ENCODE measurements at places on chromosomes 16 and 17.
A peak's percentile ranks its signal among the peaks of the same experiment; 100 is the strongest.

DNA sequence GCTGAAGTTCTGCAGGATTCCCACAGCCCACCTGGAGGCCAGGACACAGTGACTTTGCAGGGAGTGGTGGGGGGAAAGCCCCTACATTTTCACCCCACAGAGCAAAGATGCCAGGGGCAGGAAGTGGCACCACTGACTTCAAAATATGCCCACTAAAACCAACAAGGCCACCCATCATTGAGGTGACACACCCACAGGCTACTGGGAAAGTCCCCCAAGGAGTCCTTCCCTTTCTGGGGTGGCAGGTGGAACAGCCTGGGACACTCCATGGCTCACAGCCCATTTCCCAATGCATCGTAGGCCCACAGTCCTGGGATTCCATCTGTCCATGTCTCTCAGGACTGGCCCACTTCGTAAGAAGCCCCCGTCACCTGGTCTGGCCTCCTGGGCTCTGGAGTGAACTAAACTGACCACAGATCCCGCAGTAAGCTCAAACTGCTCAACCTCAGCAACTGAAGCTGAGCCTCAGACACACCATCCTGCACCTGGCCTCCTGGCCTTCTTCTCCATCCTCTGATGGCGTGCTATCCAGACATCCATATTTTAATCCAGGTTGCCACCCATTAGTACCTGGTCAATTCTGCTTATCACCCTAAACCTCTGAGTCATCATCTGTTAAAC, 7.5 kb upstream of the CCL1 start:
- H3K27ac ChIP-seq = no peak overlapping the region
- no peaks in the 10 kb centered on the region for H3K36me3 ChIP-seq
- no peaks in the 10 kb centered on the region for H3K4me1 ChIP-seq
- no peaks in the 10 kb centered on the region for H3K27me3 ChIP-seq
- no peak overlapping the region for H3K4me3 ChIP-seq

DNA sequence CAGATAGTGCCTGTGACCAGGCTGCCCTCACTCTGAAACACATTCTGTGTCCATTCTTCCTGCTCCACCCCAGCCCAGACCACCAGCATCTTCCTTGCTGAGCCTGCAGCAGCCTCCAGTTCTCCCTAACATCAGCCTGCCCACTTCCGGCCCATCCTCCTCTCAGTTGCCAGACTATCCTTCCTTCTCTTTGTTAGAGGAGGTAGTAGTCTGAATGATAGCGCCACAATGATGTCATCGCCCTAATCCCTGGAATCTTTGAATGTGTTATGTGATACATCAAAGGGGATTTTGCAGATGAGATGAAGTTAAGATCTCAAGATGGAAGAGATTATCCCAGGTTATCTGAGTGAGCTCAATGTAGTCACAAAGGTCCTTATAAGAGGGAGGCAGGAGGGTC, 3.2 kb upstream of the ZDHHC1 start:
- peaks cover 13% of the 10 kb centered on the region for H3K4me1 ChIP-seq
- H3K4me3 ChIP-seq = no peak overlapping the region
- no peak for DNase-seq
- no peaks in the 10 kb centered on the region for H3K36me3 ChIP-seq
- no peaks in the 10 kb centered on the region for H3K27me3 ChIP-seq
- no peak overlapping the region for H3K27ac ChIP-seq

DNA sequence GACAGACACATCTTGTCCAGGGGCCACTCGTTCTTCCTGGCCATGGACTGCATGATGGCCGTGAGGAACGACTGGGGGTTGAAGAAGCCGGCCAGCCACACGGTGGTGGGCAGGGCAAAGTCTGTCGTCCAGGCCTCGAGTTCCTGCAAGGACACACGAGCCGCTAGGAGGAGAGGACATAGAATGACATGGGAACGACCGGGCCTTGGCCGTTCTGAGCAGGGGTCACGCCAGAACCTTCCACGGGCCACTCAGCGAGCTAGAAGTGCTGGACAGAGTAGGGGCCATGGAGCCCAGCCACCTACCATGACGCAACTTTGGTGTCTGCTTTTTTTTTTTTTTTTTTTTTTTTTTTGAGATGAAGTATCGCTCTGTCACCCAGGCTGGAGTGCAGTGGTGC, 47.0 kb downstream of the PGS1 start:
- no peak for DNase-seq
- no peaks in the 10 kb centered on the region for H3K27me3 ChIP-seq
- H3K36me3 ChIP-seq = peaks cover 28% of the 10 kb centered on the region
- no peak overlapping the region for H3K4me3 ChIP-seq
- peaks cover 7% of the 10 kb centered on the region for H3K4me1 ChIP-seq
- H3K27ac ChIP-seq = no peak overlapping the region

DNA sequence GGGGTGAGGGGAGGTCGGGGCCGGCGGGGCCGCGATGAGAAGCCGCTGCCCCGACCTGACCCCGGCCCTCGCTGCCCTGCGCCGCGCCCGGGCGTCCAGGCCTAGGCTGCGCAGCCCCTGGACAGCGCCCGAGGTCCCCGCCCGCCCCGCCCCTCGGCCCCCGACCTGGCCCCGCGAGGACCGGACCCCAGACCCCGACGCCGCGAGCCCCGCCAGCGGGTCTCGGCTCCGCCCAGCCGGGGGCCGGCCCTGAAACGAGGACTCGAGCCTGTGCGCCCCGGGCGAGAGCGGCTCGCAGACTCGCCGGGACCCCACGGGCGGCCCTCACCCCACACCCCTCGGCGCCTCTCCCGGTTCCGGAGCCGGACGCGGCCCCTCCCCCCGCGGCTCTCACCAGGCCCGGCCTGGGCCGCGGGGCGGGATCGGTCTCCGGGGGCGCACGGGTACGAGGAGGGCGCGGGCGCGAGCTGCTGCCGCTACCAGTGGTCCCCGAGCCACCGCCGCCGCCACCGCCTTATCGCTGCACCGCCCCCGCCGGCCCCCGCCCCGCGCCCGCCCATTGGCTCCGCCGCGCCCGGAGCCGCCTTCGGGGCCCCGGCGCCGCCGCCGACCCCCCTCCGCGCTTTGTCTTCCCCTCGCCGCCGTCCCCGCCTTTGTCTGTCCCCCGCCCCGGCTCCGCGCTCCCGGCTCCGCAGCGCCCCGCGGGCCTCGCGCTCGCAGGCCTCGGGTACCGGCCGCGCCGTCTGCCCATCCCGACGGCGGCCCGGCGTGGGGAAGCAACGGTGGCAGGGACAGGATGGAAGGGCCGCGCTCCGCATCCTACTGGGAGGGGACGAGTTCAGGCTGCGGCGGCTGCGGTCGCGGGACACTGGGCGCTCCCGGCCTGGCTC, at the start of gene LIMD2:
Gene LIMD2 (minus strand): TSS at position 488 of the 890 bp plus-strand sequence. CDS start 827 bp downstream, outside the sequence.
- H3K36me3 ChIP-seq = peaks cover 12% of the 10 kb centered on the region
- peaks cover 3% of the 10 kb centered on the region for H3K4me1 ChIP-seq
- peak within 1 kb of the TSS; percentile 57 for H3K4me3 ChIP-seq
- no peaks in the 10 kb centered on the region for H3K27me3 ChIP-seq

- no peak overlapping the region for H3K27ac ChIP-seq
- no peak overlapping the region for H3K4me3 ChIP-seq
- DNase-seq = no peak
- H3K4me1 ChIP-seq = no peaks in the 10 kb centered on the region
- H3K36me3 ChIP-seq = no peaks in the 10 kb centered on the region
These were observed 6.9 kb downstream of the KRT24 start for GRCh38 chr17:40696651-40697072.

DNA sequence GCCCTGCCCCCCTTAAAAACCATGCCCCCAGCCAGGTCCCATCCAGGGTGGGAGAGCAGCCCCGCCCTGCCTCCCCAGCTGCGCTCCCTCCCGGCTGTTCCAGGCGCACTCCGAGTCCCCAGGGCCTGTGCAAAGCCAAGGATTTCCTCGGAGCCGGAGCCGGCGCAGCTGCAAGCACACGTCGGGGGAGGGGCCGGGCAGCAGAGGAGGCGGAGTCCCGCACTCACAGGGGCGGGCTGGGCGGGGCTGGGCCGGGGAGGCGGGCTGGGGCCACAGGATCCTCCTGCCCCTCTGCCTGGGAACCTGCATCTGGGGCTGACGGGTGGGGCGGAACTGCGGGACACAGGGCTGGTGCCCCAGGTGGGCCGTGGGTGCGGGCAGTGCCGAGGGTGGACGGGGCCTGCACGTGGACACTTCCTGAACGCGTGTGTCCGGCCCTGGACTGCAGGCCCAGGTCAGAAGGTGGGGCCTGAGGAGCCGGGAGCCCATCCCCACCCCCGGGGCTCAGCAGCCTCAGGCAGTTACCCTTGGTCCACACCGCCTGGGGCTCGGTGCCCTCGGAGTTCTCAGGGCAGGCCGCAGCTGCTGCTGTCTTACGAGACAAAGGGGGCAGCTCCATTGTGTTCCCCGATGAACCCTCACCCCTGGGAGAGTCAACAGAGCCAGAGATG, 24.0 kb upstream of the SSTR5 start:
- H3K27ac ChIP-seq = no peak overlapping the region
- H3K4me1 ChIP-seq = peaks cover 3% of the 10 kb centered on the region
- no peaks in the 10 kb centered on the region for H3K36me3 ChIP-seq
- no peak overlapping the region for H3K4me3 ChIP-seq
